ENCODE measurements at places on chromosomes 3 and 15.

- no peak for DNase-seq
Observed at GRCh38 chr15:57927091-57927631, 138.3 kb downstream of the ALDH1A2 start.

DNA sequence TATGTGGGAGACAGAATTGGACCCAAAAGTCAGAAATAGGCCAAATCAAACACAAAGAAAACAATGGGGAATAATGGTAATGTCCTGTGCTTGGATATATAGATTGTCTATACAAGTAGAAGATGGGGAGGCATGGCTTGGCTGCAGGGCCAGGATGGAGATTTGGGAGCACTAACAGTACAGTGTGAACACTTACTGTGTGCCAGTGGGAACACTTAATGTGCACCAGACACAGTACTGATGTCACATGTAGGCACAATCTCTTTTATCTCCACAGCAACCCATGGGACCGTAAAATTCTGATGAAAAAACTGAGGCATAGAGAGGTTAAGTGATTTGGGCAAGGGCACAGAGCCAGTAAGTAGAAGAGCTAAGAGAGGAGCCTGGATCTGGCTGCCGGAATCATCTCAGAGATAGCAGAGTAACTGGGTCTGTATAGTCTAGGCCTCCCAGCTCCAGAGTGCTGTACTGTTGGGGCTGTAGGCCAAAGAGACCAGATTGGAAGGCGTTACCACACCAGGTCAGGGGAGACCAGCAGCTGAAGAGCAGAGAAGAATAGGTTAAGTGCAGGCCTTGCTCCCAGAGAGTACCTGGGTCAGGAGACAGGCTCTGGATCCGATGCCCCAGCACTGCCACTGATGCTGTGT, 63.3 kb downstream of the RLBP1 start:
- no peak for DNase-seq

- DNase-seq, result no peak
Observed at GRCh38 chr15:24075420-24076089, 388.4 kb upstream of the NDN start.

- DNase-seq, result peak; percentile 19
Observed at GRCh38 chr15:75104804-75105557, 81.6 kb downstream of the PPCDC start.

GRCh38 chr15:39704689-39705088, 78.0 kb downstream of the FSIP1 start:
- no peak for DNase-seq

GRCh38 chr3:51934139-51934850, 7.4 kb downstream of the RRP9 start:
- no peak for DNase-seq

DNA sequence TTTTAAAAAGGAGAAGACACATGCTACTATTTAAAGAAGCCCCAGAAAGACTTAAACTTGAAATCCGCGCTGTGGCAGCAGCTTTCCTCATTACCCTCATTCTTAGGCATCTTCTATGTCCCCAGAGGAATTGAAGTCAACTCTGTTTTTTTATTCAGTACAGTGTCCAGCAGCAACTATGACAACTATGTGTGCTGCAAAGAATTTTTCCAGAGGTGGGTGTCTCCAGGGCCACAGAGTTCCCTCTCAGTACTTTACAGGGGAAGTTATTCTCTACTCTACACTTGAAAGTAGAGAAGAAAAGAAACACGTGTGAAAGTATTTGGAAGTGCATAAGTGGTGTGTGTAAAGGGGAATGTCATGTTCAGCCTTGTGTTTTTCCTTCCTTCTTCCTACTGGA, 32.0 kb downstream of the GATM start:
- no peak for DNase-seq

DNA sequence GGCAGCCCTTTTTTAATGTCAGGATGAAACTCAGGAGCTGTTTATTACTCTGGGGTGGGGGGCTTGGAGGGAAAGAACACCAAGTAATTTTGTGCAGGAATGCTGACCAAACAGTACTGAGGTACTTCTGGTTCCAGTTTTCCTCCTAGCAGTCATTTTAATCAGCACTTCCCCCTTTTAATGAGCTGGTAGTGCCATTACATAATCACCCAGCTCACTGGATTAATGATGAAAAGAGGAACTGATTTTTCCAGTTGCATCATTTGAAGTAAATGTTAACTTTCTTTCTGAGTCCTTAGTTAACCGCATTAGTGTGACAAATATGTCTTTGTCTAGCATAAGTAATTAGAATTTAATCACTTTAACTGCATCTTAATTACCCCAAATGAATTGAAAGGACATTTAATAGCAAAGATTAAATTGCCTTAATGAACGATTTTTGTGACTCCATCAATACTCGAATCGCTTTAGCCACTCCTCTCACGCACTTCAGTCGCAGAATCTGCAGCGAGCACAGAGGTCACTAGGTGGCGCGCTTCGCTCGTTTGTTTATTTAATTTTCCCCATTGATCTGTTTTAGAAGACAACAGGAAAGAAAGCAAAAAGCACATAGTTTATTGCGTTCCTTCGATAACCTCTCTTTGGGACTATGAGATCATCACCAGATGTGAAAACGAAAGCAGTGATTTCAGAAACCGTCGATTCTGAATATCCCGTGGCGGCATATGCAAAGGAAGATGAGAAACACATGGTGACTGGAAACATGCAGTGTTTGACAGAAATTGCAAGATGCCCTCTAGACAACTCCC, 9.8 kb downstream of the ONECUT1 start:
- peak; percentile 37 for DNase-seq

- DNase-seq, result no peak
Observed at GRCh38 chr3:190517687-190518086, 3.8 kb downstream of the IL1RAP start.

- no peak for DNase-seq
Observed at GRCh38 chr15:85555875-85556617, 175.6 kb downstream of the AKAP13 start.

GRCh38 chr3:33911525-33912322, 113.3 kb downstream of the PDCD6IP start:
- DNase-seq, result no peak

DNA sequence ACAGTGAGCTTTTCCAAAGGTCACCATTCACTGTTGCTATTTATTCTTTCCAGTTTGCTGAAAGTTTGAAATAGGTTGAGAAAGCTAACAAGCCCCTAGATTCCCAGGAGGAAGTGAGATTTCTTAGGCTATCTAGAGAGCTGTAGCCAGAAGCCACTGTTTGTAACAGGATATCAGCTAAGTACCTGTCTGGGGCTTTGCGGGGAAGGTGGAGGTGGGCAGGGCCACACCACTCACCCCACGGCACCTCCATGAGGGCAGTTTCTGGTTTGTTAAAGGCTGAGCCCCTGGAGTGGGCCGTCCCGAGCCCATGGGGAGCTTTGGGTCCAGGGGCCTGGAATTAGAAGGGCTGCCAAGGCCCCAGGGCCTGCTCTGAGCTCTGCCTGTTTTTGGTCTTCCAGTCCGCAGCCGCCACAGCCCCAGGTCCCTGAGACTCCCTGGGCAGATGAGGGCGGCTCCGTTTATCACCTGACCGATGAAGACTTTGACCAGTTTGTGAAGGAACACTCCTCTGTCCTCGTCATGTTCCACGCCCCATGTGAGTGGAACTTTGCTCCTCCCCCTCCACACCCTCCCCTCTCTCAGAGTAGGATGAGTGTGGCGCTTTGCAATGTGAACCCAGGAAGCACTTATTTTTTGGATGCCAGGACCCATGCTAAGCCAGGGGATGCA, 63.4 kb downstream of the PDIA5 start:
- DNase-seq, result no peak

DNA sequence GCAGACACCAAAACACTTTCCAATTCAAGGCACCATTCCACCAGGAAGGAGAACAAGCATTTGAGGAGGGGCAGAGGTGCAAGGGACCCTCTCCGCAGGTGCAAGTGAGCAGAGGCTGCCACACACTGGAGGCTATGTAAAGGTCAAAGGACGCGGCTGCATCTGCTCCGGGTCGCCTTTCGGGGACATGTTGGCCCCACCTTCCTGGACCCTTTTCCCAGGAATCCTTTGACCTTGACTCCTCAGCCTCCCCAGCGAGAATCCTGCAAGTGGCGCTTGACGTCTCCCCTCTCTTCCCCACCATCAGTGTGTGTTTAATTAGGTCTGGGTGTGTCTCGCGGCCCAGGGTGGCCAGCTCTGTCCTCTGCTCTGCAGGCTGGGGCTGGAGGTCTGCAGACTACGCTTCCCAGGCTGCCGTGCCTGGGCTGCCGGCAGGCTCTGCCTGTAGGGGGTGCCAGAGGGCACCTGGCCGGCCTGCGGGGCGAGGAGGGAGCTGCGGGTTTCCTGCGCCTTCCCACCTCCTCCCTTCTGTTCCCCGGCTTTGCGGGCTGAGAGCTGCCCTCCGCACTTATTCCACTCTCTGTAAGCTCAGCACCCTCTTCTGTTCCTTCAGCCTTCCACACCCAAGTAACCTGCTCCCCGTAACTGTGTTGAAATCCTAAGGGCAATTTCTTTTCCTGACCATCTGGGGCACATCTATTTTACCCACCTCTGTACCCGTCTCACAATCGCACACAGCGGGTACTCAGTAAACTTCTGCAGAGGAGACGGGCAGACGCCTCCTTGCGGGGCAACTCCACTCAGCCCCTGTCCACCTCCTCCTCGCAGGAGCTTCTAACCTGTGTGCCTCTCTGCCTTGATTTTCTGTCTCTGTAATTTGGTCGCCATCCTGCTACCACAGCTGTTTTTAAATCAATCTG, 129.8 kb downstream of the NSMCE3 start:
- DNase-seq, result peak; percentile 48

- no peak for DNase-seq
Observed at GRCh38 chr3:10244009-10244408, 4.2 kb upstream of the TATDN2 start.

- DNase-seq, result peak; percentile 84
Observed at GRCh38 chr15:45587095-45587862, at the start of gene BLOC1S6. TSS of gene BLOC1S6 (plus strand) at chr15:45587379. CDS start at chr15:45587444, 65 bp downstream.

GRCh38 chr3:113167825-113168801, 43.2 kb upstream of the BOC start:
- peak; percentile 99 for DNase-seq

DNA sequence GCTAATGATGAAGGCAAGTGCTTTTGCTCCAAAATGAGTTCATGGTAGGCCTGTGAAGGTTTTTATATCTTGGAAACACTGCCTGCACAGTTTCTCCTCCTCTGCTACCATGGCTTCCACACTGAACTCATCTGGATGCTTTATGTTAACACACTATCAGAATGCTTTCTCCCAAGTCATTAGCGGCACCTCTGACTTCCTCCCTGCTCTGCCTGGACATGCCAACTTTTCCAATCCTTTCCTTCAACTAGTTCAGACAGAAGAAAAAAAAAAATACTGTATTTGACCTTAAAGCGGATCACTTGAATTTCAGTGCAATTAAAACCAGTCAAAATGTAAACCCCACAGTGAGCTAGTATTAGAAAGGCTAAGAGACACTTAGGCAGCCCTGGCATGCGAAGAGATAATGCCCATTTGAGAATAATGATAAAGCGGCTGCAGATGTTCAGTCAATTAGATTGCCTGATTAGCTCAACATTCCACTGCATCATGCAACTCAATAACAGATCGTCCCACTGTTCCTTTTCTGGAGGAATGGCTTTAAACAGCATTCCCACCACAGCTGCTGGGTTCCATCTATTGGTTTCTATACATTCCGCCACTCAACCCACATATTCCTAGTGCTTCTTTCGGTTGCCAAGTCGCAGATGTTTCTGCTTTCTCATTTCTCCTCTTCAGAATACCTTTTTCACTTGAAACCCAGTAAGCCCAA, 51.7 kb downstream of the CNTN3 start:
- no peak for DNase-seq

DNA sequence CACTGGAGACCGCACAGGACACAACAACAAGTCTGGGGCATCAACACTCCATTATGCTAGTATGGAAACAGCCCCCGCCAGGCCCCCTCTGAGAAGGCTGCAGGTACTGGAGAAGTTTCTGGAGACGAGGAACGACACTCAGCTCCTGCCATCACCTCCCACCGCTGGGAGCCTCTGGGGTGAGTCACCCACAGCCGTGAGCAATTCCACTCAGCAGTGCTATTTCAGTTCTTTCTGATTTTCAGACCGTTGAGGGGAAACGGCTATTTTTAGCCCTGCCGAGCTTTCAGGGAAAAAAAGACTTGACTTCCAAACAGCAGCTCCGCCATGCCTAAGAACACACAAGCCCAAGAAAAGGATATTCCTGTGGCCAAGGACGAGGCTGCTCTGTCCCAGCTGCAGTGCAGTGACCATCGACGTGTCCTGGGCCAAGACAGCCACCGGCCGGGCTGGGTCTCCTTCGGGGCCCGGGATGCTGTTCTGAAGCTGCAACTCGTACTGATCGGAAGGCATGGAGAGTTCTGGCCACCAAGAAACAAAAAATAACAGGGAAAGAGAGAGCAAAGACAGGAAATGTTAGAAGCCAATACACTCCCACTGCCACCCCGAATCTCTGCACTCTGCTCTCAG, 40.8 kb downstream of the NUP210 start:
- DNase-seq, result no peak

- DNase-seq, result no peak
Observed at GRCh38 chr3:140610544-140610943, 67.3 kb upstream of the TRIM42 start.

DNA sequence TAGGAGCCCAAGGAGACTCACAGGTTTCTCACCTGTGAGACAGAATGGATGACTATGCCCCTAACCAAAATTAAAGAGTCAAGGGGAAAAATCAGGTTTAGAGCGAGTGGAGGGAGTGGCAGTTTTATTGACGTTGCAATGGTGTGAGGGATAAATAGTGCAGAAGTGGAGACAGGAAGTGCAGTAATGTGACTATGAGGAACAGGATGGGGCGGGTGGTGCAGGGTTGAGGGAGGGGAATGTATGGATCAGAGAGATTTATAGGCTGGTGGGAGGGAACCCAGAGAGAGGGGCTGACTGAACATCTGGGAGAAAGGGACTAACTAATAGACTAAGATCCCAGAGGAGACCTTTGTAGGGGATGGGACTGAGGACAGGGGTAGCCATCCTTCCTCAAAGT, 26.5 kb downstream of the EIF2AK4 start:
- DNase-seq, result no peak

GRCh38 chr15:27057904-27058645, 87.1 kb downstream of the GABRG3 start:
- no peak for DNase-seq

- DNase-seq, result no peak
Observed at GRCh38 chr3:157127831-157128767, 31.8 kb downstream of the CCNL1 start.

DNA sequence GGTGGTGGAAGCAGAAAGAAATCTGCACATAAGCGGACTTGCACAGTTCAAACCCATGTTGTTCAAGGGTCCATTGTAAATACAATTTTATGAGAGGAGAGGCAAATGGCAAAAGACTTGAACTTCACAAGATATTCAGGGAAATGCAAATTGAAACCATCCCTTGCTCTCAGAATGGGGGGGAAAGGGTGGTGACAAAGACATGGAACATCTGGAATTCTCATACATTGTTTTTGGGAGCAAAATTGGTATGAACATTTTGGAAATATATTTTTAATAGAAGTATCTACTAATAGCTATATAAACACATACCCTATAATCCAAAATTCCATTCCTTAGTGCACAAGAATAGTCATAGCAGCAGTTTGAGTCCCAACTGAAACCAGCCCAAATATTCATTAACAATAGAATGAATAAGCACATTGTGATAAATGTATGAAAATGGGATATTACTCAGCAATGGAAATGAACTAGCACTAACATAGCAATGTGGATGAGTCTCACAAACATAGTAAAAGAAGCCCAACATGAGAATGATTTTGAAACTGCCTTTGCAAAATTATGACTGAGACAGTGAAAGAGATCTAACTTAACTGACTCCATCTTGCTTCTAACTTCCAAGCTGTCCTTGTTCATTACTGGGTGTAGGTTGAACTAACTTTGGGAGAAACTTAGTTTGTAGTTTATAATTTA, 77.2 kb downstream of the CD200R1L start:
- DNase-seq, result no peak

Measured in NCI-H1092 treated with DMSO at 0.1 percent for 48 hours (cell line).